Activated CD4-positive, alpha-beta T cell treated with anti-CD3 and anti-CD28 coated beads for 36 hours (primary cell): ENCODE measurements at places on chromosomes 16 and 17.
A peak's percentile ranks its signal among the peaks of the same experiment; 100 is the strongest.

DNA sequence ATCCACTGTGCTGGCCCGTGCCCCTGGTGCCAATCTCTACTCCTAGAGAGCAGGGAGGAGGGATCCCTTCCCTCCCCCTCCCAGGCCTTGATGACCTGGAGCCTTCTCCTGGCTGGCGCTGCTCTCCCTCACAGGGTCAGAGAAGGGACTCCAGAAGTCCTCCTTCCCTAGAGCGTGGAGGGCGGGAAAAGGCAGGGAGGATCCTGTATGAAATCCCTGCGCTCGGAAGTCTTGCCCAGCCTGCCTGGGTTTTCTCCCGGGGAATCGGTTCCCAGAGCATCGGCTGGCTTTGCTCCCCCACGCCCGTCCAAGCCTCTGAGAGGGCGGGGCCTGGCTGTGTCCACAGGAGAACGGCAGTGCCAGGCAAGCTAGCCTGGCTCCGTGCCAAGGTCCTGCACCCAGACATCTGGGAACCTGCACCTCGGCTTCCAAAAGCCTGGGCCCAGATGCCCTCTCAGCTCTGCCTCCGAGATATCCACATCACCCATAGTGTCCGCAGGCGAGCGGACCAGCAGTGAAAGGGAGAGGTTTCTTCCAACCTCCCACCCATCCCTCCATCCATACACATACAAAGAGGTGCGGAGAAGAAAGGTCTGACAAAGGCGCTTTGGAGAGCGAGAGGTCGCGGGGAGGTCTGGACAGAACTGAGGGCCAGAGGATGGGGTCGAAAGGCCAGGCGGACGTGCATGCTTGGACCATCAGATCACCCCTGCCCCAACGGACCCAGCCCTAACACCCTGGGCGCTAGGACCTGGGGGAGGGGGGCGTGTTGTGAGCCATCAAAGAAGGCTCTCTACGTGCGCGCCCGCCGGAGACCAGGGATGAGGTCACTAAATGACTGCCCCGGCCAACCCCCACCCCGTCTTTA is 1.1 kb downstream of the MPP2 start:
- no peak overlapping the region for H3K27ac ChIP-seq
- peaks cover 29% of the 10 kb centered on the region for H3K27me3 ChIP-seq
- peaks cover 17% of the 10 kb centered on the region for H3K4me1 ChIP-seq
- H3K36me3 ChIP-seq, result no peaks in the 10 kb centered on the region
- peak; percentile 69 for DNase-seq
- H3K4me3 ChIP-seq, result peak overlapping the region; percentile 34

DNA sequence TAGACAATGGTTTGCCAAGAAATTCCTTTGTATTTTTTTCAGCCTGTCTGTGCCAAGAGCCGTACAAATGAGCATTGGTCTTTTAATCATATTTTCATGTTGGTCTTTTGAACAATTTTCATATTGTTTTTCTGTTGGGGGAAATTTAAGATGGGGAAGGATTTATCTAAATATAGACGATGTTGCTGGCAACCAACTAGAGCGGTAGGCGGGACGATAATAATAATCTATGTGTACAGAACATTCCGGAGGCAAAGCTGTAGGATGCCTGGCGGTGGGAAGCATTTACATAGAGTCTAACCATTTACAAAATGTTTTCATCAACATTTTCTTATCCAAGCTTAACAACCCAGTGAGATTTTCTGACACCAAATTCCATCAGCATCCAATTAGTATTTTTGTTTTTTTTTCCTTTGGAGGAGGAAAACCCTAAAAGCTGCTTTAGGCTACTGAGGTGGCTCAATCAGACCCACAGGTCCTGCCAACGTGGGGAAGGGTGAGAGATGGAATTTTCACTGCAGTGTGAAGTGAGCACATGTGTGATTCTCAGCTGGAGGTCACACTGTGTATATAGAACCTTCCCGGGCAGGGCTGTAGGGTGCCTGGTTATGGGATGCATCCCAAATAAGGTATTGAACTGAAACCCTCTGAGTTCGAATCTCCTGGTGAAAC is 11.7 kb upstream of the SEC14L1 start:
- no peaks in the 10 kb centered on the region for H3K27me3 ChIP-seq
- H3K27ac ChIP-seq, result peak overlapping the region; percentile 67
- H3K4me3 ChIP-seq, result no peak overlapping the region
- H3K4me1 ChIP-seq, result peaks cover 27% of the 10 kb centered on the region
- no peak for DNase-seq

DNA sequence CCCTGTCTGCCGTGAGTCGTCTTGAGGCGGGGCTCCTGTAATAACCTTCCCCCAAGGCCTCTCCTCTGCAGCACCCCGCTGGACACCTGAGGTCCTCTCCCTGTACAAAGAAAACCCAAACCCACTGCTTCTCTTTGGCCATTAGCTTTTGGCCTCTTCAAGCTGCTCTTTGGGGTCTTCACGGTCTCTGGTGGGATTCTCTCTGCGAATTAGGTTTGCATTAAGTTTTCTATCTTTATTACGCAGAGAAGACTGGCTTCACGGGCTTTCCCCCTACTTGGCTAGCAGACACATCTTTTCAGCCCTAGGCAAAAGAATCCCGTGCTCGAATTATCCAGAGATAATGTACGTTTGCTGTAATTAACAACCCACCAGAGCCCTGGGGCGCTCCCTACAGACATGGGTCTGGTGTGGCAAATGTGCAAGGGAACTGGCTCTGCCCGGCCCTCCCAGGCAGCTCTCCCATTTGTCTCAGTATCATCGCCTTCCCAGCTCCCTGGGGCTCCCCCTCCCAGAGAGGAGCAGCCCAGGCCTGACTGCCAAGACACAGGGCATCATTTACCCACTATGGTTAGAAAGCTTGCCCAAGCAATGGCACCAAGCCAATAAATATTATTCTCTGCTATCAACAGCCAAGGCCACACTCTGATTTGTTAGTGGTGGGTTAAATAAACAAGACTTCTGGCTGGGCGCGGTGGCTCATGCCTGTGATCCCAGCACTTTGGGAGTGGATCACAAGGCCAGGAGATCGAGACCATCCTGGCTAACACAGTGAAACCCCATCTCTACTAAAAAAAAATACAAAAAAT is 24.7 kb upstream of the KLHDC4 start:
- DNase-seq, result no peak
- H3K27me3 ChIP-seq, result no peaks in the 10 kb centered on the region
- H3K36me3 ChIP-seq, result no peaks in the 10 kb centered on the region
- H3K27ac ChIP-seq, result no peak overlapping the region

DNA sequence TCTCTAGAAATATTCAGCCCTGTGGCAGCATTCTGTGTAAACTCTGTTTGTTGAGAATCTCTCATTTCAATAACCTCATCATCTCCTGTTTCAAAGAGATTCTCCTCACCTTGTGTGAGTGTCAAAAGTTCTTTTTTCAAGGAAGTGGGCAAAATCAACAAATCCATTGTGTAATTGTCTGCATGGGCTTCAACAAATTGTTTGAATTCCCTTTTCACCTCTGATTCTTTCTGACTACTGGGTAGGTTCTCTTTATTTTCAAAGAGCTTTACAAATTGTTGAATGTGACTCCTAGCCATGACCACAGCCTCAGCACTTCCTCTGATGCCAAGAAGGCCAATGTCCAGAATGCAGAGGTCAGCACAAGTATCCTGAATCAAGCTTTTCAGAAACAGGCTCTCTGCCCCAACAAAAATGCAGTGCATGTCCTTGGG is 48.0 kb downstream of the N4BP1 start:
- H3K4me3 ChIP-seq, result no peak overlapping the region
- H3K27me3 ChIP-seq, result no peaks in the 10 kb centered on the region
- no peak for DNase-seq
- H3K36me3 ChIP-seq, result peaks cover 29% of the 10 kb centered on the region
- peaks cover 80% of the 10 kb centered on the region for H3K4me1 ChIP-seq
- peak overlapping the region; percentile 42 for H3K27ac ChIP-seq

DNA sequence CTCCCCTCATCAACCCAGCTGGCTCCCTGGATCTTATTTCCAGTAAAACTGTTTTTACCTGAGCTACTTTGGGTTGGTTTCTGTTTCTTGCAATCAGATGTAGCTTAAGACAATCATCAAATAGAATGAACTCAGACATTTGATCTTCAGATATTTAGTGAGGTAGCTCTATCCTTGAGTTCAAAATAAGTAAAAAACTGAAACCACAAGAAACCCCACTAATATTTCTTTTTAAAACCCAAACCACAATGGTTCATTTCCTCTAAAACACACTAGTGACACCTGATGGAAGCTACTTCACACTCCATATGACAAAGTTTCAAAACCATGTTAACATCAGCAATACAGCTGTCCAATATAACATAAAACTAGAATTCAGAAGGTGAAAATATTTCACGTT is 37.8 kb downstream of the CACNG1 start:
- no peaks in the 10 kb centered on the region for H3K27me3 ChIP-seq
- H3K4me3 ChIP-seq, result no peak overlapping the region
- H3K36me3 ChIP-seq, result peaks cover 28% of the 10 kb centered on the region
- H3K27ac ChIP-seq, result peak overlapping the region; percentile 58

- no peaks in the 10 kb centered on the region for H3K27me3 ChIP-seq
- H3K36me3 ChIP-seq, result no peaks in the 10 kb centered on the region
- DNase-seq, result peak; percentile 88
Measured at GRCh38 chr16:30434852-30435251, 5.0 kb upstream of the DCTPP1 start.

DNA sequence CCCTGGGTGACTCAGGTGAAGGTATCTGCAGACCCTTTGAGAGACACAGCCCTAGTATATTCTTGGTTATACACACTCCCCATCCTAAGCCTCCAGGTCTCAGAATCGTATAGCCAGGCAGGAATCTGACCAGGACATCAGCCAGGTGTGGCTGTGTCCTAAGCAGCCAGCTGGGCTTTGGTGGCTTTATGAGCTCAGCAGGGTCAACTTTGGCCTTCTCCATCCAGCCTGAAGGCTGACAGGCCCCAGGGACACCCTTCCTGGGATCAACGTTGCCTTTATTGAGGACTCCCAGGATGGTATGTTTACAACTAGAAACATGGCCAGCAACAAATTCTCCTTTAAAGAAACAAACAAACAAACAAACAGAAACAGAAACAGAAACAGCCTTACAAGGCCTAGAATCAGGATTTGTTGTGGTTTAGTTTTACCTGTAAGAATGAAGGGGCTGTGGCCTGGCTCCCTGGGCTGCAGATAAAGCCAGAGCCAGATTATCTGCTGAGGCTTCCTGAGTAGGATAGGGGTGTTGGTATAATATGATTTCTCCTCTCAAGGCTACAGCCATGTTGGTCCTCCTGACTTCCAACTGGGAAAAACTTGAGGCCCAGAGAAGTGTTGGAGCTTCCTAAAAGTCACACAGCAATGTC is 8.5 kb downstream of the KIF19 start:
- DNase-seq, result no peak
- no peaks in the 10 kb centered on the region for H3K27me3 ChIP-seq
- no peak overlapping the region for H3K4me3 ChIP-seq
- H3K27ac ChIP-seq, result no peak overlapping the region

DNA sequence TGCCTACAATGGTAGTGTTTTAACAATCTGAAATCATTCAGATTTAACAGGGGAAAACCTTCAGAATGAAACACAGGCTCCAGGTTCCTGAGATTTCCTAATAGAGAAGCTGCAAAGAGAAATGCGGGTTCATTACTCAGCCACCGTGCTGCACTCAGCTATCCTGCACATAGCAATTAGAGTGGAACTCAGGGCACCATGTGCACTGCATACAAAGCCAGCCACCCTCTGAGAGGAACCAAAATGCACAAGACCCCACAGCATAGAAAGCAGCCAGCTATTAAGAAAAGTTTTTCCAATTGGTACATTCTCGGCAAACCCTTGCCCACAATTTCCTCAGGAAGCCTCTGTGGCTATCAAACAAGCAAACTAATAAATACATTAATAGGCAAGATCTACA is 37.4 kb downstream of the TOM1L2 start:
- H3K36me3 ChIP-seq, result no peaks in the 10 kb centered on the region
- H3K4me1 ChIP-seq, result peaks cover 33% of the 10 kb centered on the region
- no peaks in the 10 kb centered on the region for H3K27me3 ChIP-seq
- H3K4me3 ChIP-seq, result no peak overlapping the region

DNA sequence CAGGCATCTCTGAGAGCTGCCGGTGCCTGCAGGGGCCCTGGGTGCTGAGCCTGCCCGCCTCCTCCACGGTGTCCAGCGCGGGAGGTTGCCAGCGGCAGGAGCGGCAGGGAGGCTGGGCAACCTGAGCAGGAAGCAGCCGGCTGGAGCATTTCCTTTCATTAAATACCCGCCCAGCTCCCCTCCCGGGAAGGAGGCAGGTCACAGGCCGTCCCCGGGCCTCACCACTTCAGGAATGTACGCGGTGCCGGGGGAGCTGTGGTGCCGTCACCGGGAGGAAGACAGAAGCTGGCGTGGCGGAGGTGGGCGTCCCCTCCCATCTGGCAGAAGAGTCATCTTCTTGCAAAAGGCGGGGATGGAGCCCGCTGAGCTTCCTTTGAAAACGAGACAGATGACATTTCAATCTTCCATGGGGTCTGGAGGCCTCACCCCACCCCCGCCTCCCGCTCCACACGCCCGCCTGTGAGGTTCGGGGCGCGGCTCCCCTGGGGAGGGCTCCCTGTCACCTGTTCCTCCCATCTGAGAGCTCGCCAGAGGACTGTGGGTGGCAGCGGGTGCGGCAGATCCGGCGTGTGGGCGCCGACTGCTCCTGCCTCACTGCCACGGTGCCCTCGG is 16.0 kb downstream of the SOX8 start:
- H3K36me3 ChIP-seq, result no peaks in the 10 kb centered on the region
- H3K27me3 ChIP-seq, result peaks cover 2% of the 10 kb centered on the region
- DNase-seq, result peak; percentile 72
- peak overlapping the region; percentile 41 for H3K4me3 ChIP-seq

- peak within 1 kb of the TSS; percentile 100 for H3K4me3 ChIP-seq
- peaks cover 37% of the 10 kb centered on the region for H3K4me1 ChIP-seq
- peaks cover 58% of the 10 kb centered on the region for H3K36me3 ChIP-seq
Measured at GRCh38 chr16:67936124-67936879, at the start of gene PSMB10. Gene PSMB10, minus strand, starts transcription at chr16:67936850. Its CDS starts 101 bp downstream, at chr16:67936749.

DNA sequence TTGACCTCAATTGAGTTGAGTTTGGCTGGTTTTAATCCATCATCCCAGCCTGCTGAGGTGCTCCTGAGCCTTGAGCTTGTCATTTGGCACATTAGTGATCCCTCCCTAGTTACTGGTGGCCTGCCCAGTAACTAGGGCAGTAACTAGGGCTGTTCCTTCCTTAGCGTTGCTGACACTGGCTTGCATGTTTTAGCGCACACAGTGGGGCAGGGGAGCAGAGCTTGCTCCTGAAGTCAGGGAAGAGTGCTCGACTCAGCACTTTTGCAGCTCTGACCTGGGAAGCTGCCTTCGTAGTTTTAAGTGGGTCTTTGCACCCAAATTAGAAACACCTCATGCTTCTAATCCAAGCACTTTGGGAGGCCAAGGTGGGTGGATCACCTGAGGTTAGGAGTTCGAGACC is 15.7 kb downstream of the CCDC42 start:
- H3K27me3 ChIP-seq, result peaks cover 11% of the 10 kb centered on the region
- H3K4me3 ChIP-seq, result no peak overlapping the region

- H3K27ac ChIP-seq, result no peak overlapping the region
- peaks cover 9% of the 10 kb centered on the region for H3K27me3 ChIP-seq
- DNase-seq, result no peak
- no peaks in the 10 kb centered on the region for H3K4me1 ChIP-seq
- H3K4me3 ChIP-seq, result no peak overlapping the region
Measured at GRCh38 chr17:33924104-33924503, 331.0 kb upstream of the CCL2 start.

GRCh38 chr16:4323845-4324488 is 8.1 kb downstream of the GLIS2 start:
- peaks cover 2% of the 10 kb centered on the region for H3K4me1 ChIP-seq
- no peak overlapping the region for H3K4me3 ChIP-seq
- no peak for DNase-seq
- H3K36me3 ChIP-seq, result no peaks in the 10 kb centered on the region
